Stimulated activated CD8-positive, alpha-beta memory T cell treated with anti-CD3 and anti-CD28 coated beads, Interleukin-4, amount 100 ng/mL, for 1 hour (primary cell): ENCODE measurements at places on chromosomes 7 and 10.

GRCh38 chr7:36005293-36005692, 147.8 kb upstream of the EEPD1 start:
- DNase-seq: no peak

- no peak for DNase-seq
Observed at GRCh38 chr7:135562720-135563119, 5.0 kb downstream of the NUP205 start.

- DNase-seq: no peak
Observed at GRCh38 chr10:90745565-90745964, 112.3 kb downstream of the HTR7 start.

DNA sequence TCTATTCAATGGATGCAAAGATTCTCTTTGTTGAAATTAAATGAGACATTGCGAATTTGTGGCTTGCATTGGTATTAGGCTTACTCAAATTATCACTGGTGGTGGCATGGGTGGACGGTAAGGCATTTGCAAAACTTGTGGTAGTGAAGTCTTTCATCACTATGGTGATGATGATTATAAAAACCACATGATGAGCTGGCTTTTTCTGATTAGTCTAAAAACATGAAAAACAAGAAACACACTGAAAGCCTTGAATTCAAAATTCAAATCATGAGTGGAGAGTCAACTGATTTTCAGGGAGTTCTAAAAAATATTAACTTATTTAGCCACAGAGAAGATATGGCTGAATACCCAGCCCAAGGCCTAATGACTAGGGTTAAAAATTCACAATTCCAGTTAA, 99.8 kb upstream of the HGF start:
- no peak for DNase-seq

DNA sequence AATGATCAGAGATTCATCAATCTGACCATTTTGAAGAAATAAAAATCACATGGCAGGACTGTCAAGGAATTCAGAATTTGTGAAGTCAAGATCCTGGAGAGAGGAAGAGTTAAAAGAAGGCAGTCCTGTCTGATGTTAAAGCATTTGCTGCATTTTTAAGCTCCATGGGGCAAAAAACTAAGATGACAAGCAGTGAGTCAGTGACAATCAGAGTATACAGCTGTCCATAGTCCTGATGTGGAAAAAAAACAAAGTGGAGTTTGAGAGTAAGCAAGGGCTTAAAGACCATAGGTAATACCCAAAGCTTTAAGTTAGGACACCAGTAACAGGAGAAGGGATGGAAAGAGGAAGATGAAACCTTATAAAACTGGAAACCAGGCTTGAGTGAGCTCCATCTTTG, 412.7 kb upstream of the ANKRD30A start:
- no peak for DNase-seq

DNA sequence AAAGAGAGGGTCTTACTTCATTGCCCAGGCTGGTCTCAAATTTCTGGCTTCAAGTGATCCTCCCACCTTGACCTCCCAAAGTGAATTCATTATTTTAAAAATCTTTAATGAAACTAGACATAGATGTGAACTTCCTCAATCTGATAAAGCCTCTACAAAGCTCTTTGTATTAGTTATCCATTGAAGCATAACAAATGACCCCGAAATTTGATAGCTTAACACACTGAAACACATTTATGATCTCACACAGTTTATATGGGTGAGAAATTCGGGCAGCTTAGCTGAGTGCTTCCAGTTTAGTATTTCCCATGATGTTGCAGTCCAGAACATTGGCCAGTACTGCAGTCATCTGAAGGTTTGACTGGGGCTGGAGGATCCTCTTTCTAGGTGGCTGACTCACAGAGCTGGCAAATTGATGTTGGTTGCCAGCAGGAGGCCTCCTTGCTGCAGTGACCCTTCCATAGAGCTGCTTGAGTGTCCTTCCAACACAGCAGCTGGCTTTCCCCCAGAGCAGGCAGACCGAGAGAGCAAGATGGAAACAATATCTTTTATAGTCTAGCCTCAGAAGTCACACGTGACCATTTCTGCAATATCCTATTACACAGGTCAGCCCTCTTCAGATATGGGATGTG, 16.6 kb upstream of the WNT8B start:
- no peak for DNase-seq

DNA sequence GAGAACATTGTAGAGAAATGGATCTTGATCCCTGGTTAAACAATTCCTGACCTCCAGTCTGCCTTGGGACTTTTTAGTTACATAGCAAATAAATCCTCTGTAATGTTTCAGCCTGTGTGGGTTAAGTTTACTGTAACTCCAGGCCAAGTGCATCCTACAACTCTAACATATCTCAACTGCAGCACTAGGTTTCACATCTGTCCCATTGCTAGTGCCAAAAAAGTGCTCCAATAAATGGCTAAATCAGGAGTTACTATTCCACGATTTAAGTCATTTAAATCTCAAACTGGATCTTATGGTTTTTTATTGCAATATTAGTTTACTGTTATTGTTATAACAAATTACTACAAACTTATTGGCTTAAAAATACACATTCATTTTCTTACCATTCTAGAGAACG, 479.6 kb downstream of the GPAM start:
- DNase-seq: no peak

DNA sequence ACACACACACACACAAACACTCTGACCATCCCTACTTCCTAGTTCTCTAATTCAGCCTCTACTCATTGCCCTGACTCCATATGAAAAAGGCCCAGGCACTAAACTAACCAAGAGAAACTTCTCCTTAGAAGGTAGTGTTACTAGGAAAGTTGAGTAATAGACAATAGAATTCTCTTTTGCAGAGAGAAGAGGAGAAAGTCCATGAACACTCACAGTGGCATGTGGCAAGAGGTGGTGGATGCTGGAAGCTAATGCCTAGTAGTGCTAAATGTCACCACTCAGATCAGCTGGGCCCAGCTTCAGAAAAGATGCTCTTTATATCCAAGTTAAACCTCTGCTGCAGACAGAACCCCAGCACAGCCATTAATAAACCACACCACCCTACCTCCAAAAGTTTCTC, 58.2 kb downstream of the SORBS1 start:
- DNase-seq: no peak

- no peak for DNase-seq
Observed at GRCh38 chr7:87375662-87376435, 30.4 kb downstream of the CROT start.

- no peak for DNase-seq
Observed at GRCh38 chr7:90551036-90551435, 45.1 kb upstream of the CDK14 start.

- no peak for DNase-seq
Observed at GRCh38 chr10:28480628-28480965, 52.3 kb upstream of the WAC start.

GRCh38 chr7:12475362-12476063, 71.8 kb upstream of the VWDE start:
- no peak for DNase-seq

GRCh38 chr10:80518807-80519360, 18.8 kb upstream of the SH2D4B start:
- no peak for DNase-seq

- no peak for DNase-seq
Observed at GRCh38 chr10:126425032-126425431, 36.8 kb upstream of the ADAM12 start.

DNA sequence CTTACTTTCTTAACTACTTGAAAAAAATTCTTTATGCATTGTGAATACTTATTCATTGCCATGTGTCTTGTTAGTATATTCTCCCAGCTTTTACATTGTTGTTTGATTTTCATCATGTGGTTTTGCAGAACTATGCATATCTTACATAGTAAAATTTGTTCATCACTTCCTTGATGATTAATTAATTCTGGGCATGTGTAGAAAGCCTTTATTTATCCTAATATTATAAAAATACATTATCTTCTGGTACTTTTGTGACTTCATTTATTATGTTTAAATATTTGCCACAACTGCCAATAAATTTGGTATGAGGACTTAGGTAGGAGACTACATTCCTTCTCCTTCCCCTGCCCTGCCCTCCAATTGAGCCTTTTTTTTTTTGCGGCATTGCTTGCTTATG, 166.0 kb upstream of the ZNF32 start:
- DNase-seq: no peak

- no peak for DNase-seq
Observed at GRCh38 chr7:7103343-7104313, 78.7 kb upstream of the C1GALT1 start.

DNA sequence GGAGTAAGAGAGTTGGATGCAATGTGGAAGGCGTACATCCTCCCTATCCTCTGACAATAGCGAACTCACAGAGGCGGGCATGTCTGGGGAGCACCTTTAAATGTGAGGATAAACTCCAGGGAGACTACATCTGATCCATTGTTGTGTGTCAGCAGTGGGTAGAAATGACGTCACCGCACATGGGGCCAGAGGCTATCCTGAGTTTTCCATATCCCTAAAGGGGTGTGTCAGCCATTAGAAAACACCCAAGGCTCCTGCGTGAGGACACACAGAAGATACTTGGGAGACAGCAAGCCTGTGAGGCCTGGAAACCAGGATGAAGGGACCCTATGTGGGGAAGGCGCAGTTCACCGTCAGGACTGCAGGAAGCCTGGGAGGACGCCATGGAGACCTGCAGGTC, 17.2 kb upstream of the CDHR3 start:
- no peak for DNase-seq

GRCh38 chr10:49567810-49568209, 28.9 kb upstream of the ERCC6 start:
- DNase-seq: no peak

DNA sequence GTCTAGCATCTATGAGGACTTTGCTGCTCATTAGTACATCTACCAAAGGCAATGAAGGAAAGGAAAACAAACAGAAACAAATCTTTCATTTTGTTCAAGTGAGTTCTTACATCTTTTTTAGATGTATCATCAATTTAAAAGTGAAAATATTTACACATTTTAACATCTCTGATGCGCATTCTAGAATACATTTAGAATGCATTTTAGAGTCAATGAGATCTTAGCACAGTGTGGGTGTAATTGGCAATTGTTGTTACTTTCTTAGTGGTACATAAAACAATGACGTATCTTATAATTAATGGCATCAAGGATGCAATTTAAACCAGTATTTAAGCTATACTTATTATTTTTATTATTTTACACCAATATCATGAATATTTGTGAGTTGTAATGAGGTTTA, 51.4 kb downstream of the TPK1 start:
- DNase-seq: no peak

DNA sequence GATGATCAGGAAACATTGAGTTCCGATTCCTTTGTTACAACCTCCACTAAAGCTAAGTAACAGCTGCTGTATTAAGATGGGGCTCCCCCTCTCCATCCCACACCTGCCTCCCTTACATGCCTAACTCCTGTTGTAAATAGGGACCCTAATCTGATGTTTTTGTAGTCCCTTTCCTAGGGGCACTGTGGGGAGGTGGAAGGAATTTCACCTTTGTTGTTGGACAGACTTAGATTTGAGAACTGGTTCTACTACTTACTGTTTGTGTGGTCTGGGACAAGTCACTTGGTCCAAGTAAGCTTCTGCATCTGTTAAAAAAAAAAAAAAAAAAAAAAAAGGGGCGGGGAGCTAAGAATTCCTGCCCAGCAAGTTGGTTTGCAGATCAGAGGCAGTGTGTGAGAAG, 42.6 kb downstream of the KIAA1217 start:
- no peak for DNase-seq

GRCh38 chr10:69489506-69490090, 38.3 kb downstream of the TSPAN15 start:
- no peak for DNase-seq

GRCh38 chr10:96919785-96920430, 87.8 kb downstream of the LCOR start:
- DNase-seq: no peak

DNA sequence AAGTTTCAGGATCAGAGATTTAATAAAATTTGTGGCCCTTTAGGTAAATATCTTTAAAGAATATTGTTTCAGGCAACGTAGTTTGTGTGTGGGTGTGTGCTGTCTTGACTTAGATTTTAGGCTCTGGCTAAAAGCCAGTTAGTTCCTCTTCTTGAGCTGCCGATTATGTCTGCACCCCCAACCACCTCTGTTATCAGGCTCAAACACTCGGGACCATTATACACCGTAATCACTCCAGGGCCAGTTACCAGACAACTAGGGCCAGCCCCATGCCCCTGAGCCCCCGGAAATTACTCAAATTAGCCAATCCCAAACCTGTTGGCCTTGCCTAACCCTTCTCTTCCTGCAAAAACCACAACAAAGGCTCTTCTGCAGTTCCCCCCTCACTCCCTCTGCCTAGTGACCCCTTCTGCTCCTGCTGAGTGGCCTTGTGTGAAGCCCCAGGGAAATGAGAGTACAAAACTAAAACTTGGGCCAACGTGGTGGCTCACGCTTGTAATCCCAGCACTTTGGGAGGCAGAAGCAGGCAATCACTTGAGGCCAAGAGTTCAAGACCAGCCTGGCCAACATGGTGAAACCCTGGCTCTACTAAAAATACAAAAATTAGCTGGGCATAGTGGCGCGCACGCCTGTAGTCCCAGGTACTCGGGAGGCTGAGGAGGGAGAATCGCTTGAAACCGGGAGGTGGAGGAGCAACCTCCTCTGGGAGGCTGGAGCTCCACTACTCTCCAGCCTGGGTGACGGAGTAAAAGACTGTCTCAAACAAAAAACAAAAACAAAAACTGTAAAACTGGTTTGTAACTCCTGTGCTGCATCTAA, 9.2 kb upstream of the HNRNPF start:
- no peak for DNase-seq

DNA sequence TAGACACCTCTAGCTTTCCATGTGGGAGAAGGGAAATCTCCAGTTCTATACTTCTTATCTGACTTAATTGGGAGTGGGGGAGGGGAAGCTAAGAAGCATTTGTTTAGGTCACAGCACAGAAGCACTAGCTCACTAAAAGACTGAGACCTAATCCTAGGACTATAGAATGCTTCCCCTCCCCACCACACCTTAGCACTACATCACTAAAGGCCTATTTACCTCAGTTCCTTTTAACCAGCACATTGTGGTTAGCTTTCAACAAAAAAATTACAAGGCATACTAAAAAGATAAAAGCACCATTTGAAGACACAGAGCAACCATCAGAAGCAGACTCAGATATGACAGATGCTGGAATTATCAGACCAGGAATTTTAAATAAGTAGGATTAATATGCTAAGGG, 53.8 kb upstream of the ADRA2A start:
- DNase-seq: no peak

DNA sequence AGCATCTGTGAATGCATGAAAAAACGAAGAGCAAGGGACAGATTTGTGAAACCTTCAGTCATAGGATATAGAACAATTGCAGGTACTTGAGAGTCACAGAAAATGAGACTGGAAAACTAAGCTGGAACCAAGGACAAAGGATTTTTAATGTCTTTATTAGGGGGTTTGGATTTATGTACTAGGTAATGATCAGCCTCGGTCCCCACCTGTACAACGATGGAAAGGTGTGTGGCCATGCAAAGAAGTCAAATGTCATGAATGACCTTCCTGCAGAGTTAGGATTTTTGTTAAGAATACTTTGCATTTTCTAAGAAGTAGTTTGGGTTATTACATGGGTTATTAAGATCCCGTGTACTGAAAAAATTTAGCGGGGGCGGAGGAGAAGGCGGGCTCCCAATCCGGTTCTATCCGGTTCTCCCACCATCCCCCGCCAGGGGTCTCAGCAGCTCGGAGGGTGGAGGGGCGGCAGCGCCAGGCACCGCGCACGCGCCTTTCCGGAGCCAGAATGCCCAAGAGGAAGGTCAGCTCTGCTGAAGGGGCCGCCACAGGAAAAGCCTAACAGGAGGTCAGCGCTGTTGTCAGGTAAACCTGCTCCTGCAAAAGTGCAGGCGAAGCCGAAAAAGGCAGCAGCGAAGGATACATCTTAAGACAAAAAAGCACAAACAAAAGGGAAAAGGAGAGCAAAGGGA, 327.5 kb upstream of the PLXDC2 start:
- no peak for DNase-seq

GRCh38 chr7:43612128-43612527, 29.2 kb downstream of the STK17A start:
- no peak for DNase-seq
